ENCODE measurements at places on chromosomes 2 and 18.

DNA sequence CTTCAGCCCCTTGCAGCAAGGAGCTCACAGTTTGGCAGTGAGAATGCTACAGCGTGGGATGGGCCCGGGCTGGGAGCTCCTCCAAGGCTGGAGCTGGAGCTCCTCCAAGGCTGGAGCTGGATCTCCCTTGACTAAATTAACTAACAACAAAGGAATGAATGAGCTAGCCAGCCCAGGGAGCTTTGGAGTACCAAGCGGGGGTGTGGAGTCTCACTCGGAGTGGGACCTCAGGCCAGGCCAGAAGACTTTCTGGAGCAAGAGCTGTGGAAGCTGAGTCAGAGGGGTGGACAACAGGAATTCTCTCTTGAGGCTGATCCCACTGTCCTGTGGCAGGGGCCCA is 244.7 kb upstream of the HS6ST1 start:
- DNase-seq, result no peak

DNA sequence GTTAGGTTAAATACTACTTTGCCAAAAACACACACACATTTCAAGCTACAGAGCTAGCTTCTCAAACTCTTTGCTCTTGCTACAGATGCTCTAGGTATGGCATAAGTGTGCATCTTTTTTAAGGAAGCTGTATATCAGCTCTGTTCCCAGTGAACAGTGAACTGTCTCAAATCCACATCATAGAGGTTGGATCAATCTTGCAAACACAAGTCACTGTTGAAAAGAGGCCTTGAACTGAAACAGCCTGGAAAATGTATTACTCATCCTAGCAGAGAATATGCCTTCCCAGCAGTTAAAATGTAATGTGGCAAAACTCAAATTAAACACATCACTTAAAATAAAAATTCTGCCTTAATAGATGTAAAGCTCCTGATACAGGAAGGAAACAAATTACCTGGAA is 151.8 kb downstream of the WDPCP start:
- DNase-seq, result no peak

DNA sequence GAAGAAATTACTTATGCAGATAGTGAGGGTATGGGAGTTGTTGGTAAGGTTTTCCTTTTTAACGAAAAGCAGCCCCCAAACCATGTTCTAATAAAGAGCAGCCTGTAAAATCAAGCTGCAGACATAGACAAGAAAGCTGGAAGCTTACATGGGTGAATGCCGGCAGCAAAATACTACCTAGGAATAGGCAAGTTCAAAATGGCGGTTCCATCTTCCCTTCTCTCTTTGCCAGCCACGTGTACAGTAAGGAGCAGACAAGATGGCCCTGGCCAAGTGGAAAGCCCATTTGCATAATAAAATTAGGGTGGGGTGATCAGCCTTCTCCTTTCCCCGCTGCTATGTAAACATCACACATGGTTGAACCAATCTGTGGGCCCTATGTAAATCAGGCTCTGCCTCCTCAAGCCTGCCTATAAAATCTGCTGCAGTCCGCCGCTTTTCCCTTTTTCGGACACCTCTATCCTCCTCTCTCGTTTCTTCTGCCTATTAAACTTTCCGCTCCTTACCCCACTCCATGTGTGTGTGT is 155.0 kb downstream of the ZBTB7C start:
- DNase-seq, result no peak

DNA sequence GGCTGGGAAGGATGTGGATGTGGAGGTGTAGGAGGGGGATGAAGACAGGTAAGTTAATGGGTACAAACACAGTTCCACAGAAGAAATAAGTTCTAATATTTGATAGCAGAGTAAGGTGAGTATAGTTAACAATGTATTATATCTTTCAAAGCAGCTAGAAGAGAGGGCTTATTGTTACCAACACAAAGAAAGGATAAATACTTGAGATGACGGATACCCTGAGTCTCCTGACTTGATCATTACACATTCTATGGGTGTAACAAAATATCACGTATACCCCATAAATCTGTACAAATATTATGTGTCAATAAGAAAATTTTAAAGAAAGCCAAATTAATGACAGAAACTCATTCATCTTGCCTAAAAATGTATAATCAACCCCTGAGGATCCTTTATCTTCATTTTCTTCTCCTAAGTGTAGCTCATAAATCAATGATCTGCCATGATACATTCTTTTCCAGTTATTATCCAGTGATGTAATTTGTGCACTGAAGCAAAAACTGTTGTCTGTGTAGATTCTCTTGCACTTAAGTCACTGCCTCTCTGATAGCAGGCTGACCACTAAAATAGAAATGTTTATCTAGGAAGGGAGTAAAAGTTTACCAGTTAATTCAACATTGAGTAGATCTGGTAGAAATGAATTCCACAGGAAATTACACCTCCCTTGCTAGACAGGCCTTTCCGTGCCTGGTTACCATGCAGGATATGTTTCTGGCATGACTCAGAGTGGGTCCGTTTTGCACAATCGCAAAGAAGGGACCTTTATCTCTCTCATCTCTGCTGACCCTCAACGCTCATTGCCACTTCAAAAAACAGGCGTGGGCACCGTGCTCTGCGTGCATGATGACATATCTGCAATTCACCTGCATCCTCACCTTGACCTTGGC is 249.7 kb upstream of the NCKAP5 start:
- DNase-seq, result no peak

- no peak for DNase-seq
Observed at GRCh38 chr2:17821535-17822444, 5.5 kb downstream of the MSGN1 start.

All from stimulated activated CD4-positive, alpha-beta T cell treated with anti-CD3 and anti-CD28 coated beads, TNF-alpha, amount 100 ng/mL, for 1 hour (primary cell).